Cerebellar cortex (tissue), 1 donor: ENCODE measurements at places on chromosomes 12 and 14.

- DNase-seq: no peak
These were observed 780.2 kb upstream of the SEL1L start for GRCh38 chr14:82313889-82314288.

DNA sequence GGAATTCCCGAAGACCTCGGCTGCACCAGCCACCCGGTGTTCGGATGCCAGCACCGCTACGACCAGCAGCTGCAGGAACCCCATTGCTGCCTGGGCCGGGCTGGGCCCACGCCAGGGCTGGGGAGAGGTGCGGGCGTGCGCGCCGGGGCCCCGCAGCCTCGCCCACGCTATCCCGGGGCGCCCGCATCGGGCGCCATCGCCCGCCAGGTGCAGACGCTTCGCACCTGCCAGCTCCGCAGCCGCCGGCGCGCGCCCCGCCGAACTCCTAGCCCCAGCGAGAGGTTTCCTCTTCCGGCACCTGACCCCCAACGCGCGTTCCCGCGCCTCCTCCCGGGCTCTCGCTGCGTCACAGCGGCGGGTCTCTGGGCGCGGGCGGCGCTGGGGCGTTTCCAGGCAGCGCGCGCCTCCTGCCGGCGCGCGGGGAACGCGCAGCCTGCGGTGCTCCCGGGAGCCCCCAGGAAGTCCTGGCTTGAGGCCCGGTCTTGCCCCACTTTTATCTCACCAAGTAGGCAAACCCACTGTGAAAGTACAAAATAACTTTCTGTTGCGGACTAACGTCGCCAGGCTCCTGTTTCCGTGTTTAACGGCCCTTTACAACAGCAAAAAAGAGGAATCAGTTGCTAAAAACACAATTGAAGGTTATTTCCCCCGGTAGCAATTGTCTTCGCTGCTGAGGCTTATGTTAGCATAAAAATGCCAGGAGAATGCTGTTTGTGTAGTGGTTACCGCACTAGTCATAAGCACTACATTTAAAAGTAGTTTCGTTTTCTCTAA, at the start of gene TM7SF3:
TM7SF3 (minus strand) TSS at position 300 of the 774 bp plus-strand sequence; CDS start at position 84, 216 bp downstream.
- DNase-seq: peak; percentile 83

DNA sequence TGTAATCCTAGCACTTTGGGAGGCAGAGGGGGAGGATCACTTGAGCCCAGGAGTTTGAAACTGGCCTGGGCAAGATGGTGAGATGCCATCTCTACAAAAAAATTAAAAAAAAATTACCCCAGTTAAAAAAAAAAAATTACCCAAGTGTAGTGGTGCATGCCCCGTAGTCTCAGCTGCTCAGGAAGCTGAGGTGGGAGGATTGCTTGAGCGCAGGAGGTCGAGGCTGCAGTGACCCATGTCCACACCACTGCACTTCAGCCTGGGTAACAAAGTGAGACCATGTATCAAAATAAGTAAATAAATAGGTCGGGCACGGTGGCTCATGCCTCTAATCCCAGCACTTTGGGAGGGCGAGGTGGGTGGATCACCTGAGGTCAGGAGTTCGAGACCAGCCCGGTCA, 128.8 kb downstream of the VRK1 start:
- no peak for DNase-seq

DNA sequence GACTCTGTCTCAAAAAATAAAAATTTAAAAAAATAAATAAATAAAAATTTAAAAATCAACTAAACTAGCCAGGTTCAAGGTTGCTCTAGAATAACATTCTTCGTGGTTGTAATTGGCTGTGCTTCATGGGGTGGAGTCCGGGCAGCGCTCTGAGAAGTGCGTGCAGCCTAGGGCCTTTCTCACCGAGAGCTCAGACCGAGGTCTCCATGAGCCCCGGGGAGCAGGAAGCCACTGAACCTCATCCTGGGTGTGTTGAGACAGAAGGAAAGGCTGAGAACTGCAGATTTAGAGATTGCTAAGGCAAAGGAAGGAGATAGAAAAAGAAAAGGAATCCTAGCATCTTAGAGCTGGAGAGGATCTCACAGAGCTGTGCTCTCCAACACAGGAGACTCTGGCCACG, 14.7 kb downstream of the P2RX4 start:
- no peak for DNase-seq

GRCh38 chr12:108884116-108885012, 4.5 kb downstream of the DAO start:
- DNase-seq: peak; percentile 49

DNA sequence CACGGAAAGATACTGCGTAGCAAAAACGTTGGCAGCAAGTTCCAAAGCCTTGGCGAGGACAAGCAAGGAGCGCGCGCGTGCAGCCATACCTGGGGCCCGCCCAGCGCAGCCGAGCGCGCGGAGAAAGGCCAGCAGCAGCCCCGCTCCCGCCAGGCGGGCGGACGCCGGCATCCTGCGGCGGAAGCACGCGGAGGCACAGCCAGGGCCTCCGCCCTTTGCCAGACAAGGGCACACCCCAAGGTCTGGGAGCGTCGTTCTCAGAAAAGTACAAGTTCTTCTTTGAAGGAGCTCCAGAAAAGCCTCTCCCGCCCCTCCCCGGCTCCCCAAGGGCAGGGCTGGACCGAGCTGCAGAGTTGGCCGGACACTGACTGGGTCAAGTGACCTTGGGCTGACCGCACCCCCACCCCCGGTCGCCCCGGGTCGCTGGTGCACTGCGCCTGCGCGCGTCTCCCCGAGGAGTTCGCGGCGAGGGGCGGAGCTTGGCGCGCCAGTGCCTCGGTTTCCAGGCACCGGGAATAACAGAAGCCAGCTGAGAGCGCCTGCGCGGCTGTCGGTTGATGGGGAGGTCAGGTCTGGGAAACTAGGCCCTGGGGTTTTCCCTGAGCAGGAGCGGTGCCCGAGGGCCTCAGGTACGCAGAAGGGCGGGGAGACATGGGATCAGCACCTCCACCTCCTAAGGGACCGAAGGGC, at the start of gene ZC2HC1C:
ZC2HC1C (plus strand) TSS at position 521 of the 690 bp plus-strand sequence. CDS start 933 bp downstream, outside the sequence.
- peak; percentile 84 for DNase-seq

- peak; percentile 48 for DNase-seq
These were observed 138.6 kb downstream of the TPH2 start for GRCh38 chr12:72077111-72077820.

GRCh38 chr12:100267603-100268281, 765 bp downstream of the SCYL2 start:
- DNase-seq: peak; percentile 23
